ENCODE measurements at places on chromosomes 11 and 22. TPM values are rescaled to one million over a fixed set of nuclear protein-coding genes. Genes with fewer than 3 reads are reported as not detected.
A peak's percentile ranks its signal among the peaks of the same experiment; 100 is the strongest.

MRGPRX1 gene
- total RNA-seq, result not detected

DNA sequence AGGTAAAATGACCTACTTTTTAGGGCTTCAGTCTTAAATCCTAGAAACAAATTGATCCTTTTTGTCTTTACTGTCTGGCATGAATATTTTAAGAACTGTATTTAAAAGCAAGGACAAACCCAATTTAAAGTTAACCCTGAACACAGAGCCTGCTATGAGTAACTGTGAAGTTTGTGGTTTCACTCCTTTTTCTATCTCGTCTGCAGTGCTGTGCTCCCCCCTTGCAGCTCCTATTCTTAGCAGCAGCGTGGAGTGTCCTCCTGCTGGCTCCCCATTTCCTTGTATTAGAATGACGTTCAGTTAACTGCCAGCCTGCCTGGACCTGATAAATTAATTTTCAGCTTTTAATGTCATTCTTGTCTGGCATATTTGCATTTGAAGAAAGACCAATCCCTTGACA, 40.0 kb upstream of the LRRC4C start:
- DNase-seq, result no peak

DNA sequence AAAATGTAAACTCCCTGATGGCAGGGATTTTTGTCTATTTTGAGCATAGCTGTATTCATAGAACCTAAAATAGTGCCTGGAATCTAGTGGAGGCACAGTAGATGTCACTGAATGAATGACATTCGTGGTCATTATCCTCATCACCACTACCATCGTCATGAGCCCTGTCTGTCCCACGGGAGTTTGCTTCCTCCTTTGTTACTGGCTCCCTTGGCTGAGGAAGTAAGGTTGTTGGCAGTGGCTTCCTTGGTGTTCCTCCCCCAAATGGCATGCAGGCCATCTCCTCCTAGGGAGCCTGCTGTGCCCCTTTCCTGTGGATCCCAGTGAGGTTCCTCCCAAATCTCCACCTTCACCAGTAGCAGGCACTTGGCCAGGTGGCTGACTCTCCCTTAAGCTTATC, 183.0 kb downstream of the CEP164 start:
- DNase-seq, result no peak

DNA sequence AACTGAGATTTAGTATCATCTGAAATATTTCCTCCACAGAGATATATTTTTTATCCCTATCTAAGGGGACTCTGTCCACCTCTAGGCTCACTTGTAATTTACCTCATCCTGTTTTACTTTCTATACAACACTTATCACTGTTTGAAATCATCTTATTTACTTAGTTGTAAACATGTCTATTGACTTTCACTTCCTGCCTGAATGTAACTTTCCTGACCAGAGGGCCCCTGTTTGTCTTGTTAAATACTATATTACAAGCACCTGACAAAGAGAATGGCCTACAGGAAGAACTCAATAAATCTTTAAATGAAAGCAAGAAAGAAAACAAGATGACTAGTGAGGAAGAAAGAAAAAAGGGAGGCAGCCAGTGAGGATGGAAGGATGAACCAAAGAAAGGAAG, 1727.5 kb downstream of the LRRC4C start:
- DNase-seq, result no peak

AP1B1 gene
- total RNA-seq, result 86.4 TPM

DNA sequence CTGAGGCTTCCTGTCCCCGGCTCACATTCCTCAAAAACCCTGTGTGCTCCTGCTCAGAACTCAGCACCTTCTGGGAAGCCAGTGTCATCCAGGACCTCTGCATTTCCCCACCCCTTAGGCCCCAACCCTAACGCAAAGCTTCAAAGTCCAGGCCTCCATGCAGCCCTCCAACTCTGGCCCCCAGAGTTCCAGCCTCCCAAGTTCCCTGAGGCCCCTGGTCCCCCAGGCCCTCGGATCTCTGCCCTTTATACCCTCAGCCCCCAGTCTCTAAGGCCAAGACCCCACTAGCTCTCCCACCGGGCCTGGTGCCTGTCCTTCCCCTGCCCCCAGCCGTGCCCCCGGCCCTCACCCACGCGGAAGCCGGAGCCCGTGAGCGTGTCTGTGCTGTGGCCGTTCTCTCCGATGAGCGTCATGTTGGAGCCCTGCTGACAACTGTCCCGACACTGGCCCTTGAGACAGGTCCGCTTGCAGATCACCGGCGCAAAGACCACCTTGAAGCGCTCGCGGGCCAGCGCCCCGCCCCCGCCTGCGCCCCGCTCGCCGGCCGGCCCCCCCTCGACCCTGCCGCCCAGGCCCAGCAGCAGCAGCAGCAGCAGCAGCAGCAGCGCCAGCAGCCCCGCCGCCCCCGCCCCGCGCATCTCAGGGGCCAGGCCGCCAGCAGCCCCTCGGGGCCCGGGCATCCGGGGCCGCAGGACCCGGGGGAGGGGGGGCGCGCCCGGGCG, 718 bp downstream of the LTBP3 start:
- no peak for DNase-seq

PRG3 gene
- total RNA-seq, result not detected

DNA sequence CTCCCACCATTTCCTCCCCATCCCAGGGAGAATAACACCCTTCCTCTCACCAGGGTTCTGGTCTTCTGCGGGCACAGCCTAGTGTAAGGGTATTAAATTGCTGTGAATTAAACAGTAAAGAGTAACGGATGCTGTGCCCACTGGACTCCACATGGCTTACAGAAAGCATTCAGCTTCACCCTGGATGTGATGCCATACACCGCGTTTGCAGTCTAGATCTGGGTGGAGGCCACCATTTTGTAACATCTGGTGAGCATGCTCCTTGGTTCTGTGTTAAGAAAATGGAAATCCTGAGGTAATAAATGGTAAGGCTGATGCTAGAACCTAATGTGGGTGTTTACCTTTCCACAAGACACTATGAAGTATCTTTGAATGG, 331.8 kb upstream of the B3GAT1 start:
- peak; percentile 21 for DNase-seq

UPK3A gene
- not detected for total RNA-seq

GRCh38 chr11:72561856-72562255, 112.4 kb downstream of the PDE2A start:
- no peak for DNase-seq

MPZL2 gene
- 53.0 TPM for total RNA-seq

PVALB gene
- not detected for total RNA-seq

DNA sequence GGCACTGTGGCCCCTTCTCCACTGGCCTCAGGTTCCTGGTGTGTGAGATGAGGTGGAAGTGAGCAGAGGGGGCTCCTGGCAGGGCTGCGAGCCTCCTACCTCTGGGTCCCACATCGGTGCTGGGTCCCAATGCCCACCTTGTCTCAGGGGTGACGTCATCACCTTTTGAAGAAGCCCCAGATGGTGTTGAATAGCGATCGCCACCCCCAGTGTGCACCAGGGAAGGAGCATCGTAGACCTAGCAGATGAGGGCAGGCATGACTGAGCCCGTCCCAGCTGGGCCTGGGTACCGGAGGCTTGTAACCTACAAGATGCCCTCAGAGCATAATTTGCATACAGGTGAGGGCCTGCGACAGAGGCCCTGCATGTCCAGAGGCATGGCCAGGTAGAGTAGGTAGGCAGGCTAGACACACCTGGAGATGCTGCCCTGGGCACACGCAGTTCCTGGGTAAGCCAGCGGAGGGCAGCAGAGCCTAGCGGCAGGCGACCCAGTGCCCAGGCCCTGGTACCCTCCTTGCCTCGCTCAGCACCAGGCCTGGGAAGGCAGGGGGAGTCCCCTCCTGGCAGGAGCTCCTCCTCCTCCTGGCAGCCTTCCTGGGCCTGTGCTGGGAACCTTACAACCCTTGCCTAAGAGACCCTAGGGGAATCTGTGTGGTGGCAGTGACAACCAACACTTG, 52.5 kb downstream of the TPCN2 start:
- peak; percentile 89 for DNase-seq

FBLN1 gene
- total RNA-seq, result 580 TPM

MAJIN gene
- not detected for total RNA-seq

- no peak for DNase-seq
Observed at GRCh38 chr11:107183953-107184352, 165.7 kb upstream of the GUCY1A2 start.

GRCh38 chr11:17188675-17189074, 19.1 kb downstream of the PIK3C2A start:
- DNase-seq, result no peak

GRCh38 chr11:125299061-125299615, 134.6 kb downstream of the PKNOX2 start:
- no peak for DNase-seq

GRCh38 chr22:49865156-49865555, 11.5 kb downstream of the ZBED4 start:
- no peak for DNase-seq

GRCh38 chr11:76560219-76560618, 110.3 kb downstream of the LRRC32 start:
- DNase-seq, result no peak

DNA sequence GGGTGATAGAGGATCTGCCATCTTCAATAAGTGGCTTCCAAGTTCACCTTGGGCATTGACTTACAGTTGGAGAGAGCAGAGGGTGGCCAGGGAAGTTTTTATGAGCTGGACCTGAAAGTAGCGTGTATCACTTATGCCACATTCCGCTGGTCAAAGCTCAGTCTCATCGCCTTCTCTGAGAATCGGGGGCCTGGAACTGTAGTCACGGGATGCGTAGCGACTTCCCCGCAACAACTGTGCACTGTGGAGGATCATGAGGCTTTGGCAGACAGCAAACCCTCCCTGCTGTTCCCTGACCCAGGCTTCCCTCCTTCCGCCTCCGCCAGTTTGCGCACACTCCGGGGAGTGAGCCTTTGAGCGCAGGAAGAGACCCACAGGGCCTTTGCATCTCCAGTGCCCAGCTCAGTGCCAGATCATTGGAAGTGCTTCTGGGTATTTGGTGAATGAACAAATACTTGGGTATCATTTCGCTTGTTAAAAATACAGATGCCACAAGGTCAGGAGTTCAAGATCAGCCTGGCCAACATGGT, 95.5 kb downstream of the CEP164 start:
- no peak for DNase-seq

SYT13 gene
- not detected for total RNA-seq

DNA sequence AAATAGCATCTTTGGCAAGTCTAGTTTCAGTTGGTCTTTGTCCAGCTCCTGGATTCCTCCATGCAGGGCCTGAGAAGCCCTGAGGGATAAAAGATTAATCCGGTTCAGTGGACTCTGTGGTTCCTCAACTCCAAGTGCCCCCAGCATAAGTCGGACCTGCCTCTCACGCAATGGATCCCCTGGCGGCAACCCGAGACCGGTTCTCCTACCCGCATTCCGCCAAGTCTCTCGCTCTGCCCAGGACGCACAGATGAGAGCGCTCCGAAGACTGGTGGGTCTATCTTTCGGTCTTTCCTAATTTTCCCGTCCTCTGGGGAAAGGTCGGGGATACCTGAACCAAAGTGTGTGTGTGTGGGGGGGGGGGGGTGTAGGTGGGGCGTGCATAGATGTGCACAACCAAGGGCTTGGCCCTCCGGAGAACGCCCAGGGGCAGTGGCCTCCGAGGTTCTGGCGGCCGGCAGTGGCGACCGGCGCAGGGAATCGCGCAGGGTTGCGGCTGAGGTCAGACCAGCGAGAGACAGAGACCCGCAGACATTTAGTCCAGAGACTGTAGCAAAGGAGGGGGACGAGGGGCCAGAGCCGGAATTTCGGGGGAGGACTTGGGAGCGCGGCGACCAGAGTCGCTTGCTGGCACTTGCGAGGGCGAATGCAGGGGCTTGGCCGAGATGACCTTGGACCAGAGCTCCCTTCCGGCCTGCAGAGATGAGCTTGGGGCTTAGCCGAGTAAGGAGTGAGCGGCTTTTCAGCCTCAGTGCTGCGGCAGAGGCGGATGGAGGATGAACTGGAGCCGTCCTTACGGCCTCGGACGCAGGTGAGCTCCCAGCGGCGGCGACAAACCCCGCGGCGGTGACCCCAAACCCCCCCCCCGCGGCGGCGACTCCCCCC, 712 bp upstream of the SLC2A11 start:
- DNase-seq, result no peak

C11orf52 gene
- total RNA-seq, result not detected

- no peak for DNase-seq
Observed at GRCh38 chr11:128906185-128907050, 15.3 kb downstream of the KCNJ5 start.
